Activated naive CD8-positive, alpha-beta T cell treated with anti-CD3 and anti-CD28 coated beads for 36 hours (primary cell): ENCODE measurements at places on chromosomes 16 and 17. TPM values are rescaled to one million over a fixed set of nuclear protein-coding genes. Genes with fewer than 3 reads are reported as not detected.
A peak's percentile ranks its signal among the peaks of the same experiment; 100 is the strongest.

TBC1D3K gene
- not detected for total RNA-seq

HIGD1B gene
- total RNA-seq = not detected

DNA sequence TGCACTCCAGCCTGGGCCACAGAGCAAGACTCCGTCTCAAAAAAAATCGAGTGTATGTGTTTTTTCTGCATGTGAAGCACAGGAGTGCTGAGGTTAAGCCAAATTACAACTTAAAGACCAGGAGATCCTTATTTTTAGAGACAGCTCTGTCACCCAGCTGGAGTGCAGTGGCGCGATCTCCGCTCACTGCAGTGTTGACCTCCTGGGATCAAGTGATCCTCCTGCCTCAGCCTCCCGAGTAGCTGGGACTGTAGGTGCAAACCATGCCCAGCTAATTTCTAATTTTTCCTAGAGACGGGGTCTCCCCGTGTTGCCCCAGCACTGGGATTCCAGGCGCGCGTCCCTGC is 7.5 kb upstream of the PPP1R27 start:
- peaks cover 12% of the 10 kb centered on the region for H3K36me3 ChIP-seq
- DNase-seq = no peak
- no peak overlapping the region for H3K4me3 ChIP-seq
- H3K4me1 ChIP-seq = no peaks in the 10 kb centered on the region

DNA sequence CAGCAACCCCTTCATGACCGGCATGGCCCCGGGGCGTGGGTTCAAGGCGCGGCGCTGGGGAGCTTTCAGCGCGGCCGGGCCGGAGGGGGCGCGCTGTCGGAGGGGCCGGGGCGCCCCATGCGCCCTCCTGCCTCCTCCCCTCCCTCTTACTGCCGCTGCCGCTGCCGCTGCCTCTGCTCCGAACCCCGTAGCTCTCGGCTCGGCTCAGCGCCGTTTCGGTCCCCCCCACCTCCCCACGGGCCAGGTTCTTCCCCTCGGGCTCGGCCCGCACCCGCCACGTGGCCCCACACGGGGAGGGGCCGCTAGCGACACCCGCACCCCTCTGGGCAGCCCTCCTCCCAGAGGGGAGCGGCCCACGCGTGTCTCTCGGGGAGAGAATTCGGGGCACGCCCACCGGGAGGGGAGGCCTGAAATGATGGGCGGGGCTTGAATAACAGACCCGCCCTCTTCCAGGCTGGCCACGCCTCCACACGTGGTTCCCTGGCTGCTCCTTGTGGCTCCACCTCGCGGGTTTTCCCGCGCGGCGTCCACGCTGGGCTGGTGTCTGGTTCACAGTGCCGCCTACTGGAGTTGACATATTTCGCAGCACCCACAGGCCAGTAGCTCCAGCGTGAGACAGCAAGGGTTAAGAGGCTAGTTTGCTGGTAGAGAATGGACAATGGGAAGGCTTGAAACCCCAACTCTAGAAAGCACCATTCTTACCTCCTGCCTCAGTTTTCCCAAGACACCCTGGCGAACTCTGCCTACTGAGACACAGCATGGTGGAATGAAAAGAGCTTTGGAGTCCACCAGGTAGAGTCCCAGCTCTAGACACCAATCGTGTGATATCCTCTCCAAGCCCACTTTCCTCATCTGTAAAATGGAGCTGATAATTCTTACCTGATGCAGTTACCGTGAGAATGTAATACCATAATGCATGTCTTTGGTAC is at the start of gene KCNH4:
KCNH4 (minus strand) TSS at position 221 of the 929 bp plus-strand sequence; CDS start at position 24, 197 bp downstream.
- no peaks in the 10 kb centered on the region for H3K36me3 ChIP-seq
- peak within 1 kb of the TSS; percentile 57 for H3K4me3 ChIP-seq
- H3K27me3 ChIP-seq = peaks cover 47% of the 10 kb centered on the region
- no peak within 1 kb of the TSS for H3K27ac ChIP-seq
- DNase-seq = peak; percentile 88

GRCh38 chr17:82276938-82277337 is 3.4 kb upstream of the CSNK1D start:
- peaks cover 6% of the 10 kb centered on the region for H3K4me1 ChIP-seq
- no peaks in the 10 kb centered on the region for H3K27me3 ChIP-seq

DNA sequence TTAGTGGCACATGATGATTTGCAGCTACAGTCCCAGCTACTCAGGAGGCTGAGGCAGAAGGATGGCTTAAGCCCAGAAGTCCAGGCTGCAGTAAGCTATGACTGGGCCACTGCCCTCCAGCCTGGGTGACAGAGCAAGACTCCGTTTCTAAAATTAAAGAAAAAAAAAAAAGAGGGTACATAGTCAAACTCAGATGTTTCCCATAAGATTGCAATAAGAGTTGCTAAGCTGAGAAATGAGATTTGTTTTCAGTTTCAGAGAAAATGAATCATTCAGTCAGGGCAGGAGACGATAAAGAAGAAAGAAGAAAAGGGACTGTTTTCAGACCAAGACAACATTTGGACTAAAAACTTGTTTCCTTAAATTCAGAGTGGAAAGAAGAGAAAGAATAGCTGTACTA is 30.2 kb upstream of the PHLPP2 start:
- H3K4me1 ChIP-seq = peaks cover 10% of the 10 kb centered on the region
- H3K36me3 ChIP-seq = peaks cover 10% of the 10 kb centered on the region
- no peak for DNase-seq
- H3K27ac ChIP-seq = peak overlapping the region; percentile 59
- no peak overlapping the region for H3K4me3 ChIP-seq
- H3K27me3 ChIP-seq = no peaks in the 10 kb centered on the region
